ENCODE measurements at places on chromosomes 2 and 18. TPM values are rescaled to one million over a fixed set of nuclear protein-coding genes. Genes with fewer than 3 reads are reported as not detected.

C2orf80 gene
- total RNA-seq = not detected

CCDC195 gene
- not detected for total RNA-seq

GPR155 gene
- total RNA-seq = 4.9 TPM

SLC9A4 gene
- total RNA-seq = not detected

GRCh38 chr2:63374341-63374740, 213.9 kb downstream of the WDPCP start:
- no peak overlapping the region for H3K4me3 ChIP-seq
- no peak for DNase-seq
- no peaks in the 10 kb centered on the region for H3K27me3 ChIP-seq
- no peaks in the 10 kb centered on the region for H3K4me1 ChIP-seq
- H3K36me3 ChIP-seq = no peaks in the 10 kb centered on the region

- H3K27me3 ChIP-seq = no peaks in the 10 kb centered on the region
- H3K4me3 ChIP-seq = no peak overlapping the region
- H3K36me3 ChIP-seq = no peaks in the 10 kb centered on the region
- H3K4me1 ChIP-seq = peaks cover 9% of the 10 kb centered on the region
- no peak overlapping the region for H3K27ac ChIP-seq
These were observed 159.9 kb downstream of the CTIF start for GRCh38 chr18:48698707-48699106.

DNA sequence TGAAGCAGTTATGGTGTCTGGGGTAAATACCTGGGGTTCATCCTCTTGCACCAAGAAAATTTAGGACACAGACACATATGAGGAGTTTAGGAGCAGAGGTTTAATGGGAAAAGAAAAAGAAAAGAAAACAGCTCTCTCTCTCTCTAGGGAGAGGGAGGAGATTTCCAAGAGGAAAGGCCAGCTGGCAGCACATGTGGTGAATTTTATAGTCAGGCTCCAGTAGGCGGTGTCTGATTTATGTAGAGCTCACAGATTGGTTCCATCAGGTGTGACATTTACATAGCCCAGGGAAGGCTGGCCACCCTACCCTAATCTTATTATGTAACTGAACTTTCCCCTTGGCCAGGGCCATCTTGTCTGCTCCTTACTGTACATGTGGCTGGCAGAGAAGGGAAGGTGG, 297.5 kb upstream of the RGPD4 start:
- no peaks in the 10 kb centered on the region for H3K36me3 ChIP-seq
- no peak overlapping the region for H3K27ac ChIP-seq
- H3K4me1 ChIP-seq = no peaks in the 10 kb centered on the region
- no peak for DNase-seq
- no peaks in the 10 kb centered on the region for H3K27me3 ChIP-seq

GRCh38 chr2:42954227-42954962, 162.0 kb upstream of the HAAO start:
- H3K4me3 ChIP-seq = no peak overlapping the region
- DNase-seq = no peak

- H3K27ac ChIP-seq = no peak overlapping the region
- no peaks in the 10 kb centered on the region for H3K4me1 ChIP-seq
- no peaks in the 10 kb centered on the region for H3K27me3 ChIP-seq
- no peak overlapping the region for H3K4me3 ChIP-seq
These were observed 294.5 kb downstream of the CNTNAP5 start for GRCh38 chr2:124319577-124319976.

DNA sequence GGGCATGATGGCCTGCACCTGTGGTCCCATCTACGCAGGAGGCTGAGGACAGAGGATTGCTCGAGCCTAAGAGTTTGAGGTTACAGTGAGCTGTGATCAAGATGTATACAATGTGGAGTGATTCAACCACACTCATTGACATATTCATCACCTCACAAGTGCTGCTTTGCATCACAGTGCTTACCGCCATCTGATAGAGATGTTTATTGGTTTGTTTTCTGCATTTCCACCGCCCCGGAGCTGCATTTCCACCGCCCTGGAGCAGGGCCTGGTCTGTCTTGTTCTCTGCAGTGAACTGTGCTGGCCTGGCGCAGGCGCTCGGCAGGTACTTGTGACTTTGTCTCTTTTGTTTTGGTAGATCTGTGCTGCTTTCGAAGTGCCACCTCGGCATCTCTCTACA, 96.0 kb downstream of the SMAD7 start:
- H3K36me3 ChIP-seq = peaks cover 4% of the 10 kb centered on the region
- H3K27me3 ChIP-seq = no peaks in the 10 kb centered on the region
- DNase-seq = no peak
- H3K4me1 ChIP-seq = peaks cover 26% of the 10 kb centered on the region
- no peak overlapping the region for H3K4me3 ChIP-seq

- H3K27me3 ChIP-seq = no peaks in the 10 kb centered on the region
- no peak overlapping the region for H3K4me3 ChIP-seq
- H3K27ac ChIP-seq = peak overlapping the region; percentile 74
These were observed 16.4 kb upstream of the ARMC9 start for GRCh38 chr2:231181860-231182512.

- H3K4me3 ChIP-seq = no peak overlapping the region
- DNase-seq = no peak
- H3K27ac ChIP-seq = no peak overlapping the region
- no peaks in the 10 kb centered on the region for H3K4me1 ChIP-seq
- no peaks in the 10 kb centered on the region for H3K27me3 ChIP-seq
- no peaks in the 10 kb centered on the region for H3K36me3 ChIP-seq
These were observed 292.5 kb downstream of the ALK start for GRCh38 chr2:29628862-29629261.

DNA sequence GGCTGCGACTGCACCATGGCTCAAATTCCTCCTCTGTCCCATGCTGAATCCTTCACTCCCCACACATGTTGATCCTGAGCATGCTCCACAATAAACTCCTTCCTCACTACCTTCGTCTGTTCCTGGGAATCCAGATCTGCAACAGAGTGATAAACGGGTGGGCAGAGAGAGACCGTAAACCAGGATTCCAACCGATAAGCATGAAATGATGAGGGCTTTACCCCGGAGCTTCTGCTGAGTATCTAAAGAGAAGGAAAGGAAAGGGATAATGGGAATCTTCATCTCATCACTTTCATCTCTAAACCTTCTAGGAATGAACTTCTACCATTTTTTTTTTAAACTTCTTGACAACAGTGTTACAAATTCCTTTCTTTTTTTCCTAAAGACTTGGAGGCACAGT, 329.3 kb upstream of the TNP1 start:
- H3K4me1 ChIP-seq = no peaks in the 10 kb centered on the region
- no peak overlapping the region for H3K27ac ChIP-seq
- no peaks in the 10 kb centered on the region for H3K27me3 ChIP-seq
- H3K4me3 ChIP-seq = no peak overlapping the region
- no peak for DNase-seq

DNA sequence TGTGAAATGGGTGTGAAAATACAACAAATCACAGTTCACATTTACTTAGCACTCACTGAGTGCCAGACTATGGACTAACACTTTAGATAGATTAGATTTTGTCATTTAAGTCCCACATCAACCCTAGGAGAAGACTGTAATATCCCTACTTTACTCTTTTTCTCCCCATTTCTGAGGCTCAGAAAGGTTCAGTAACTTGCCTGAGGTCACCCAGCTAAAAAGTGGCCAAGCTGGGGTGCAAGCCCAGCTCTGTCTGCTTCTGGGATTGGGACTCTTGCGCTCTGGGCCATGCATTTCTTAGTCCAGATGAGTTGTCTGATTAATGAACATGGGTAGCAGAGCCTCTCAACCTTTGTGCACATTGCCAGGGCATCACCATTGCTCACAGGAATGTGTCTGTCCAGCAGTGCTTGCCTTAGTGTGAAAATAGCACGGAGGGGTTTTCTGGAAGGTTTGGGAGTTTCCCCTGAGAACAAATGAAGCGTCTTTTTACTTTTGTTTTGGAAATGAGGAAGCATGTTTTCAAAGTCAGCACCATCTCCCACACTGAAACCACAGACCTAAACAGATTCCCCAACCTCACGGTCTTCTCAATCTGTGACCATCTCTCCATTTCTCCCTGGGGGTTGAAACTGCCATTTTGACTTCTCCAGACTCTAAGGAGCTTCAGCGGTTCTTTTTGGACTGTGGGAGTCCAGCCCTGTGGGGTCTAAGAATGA, 31.9 kb downstream of the NRP2 start:
- H3K27ac ChIP-seq = peak overlapping the region; percentile 70
- no peak for DNase-seq
- no peaks in the 10 kb centered on the region for H3K27me3 ChIP-seq

- no peaks in the 10 kb centered on the region for H3K27me3 ChIP-seq
- no peaks in the 10 kb centered on the region for H3K4me1 ChIP-seq
- H3K36me3 ChIP-seq = no peaks in the 10 kb centered on the region
- no peak overlapping the region for H3K4me3 ChIP-seq
These were observed 24.0 kb downstream of the R3HDM1 start for GRCh38 chr2:135555311-135555710.

DNA sequence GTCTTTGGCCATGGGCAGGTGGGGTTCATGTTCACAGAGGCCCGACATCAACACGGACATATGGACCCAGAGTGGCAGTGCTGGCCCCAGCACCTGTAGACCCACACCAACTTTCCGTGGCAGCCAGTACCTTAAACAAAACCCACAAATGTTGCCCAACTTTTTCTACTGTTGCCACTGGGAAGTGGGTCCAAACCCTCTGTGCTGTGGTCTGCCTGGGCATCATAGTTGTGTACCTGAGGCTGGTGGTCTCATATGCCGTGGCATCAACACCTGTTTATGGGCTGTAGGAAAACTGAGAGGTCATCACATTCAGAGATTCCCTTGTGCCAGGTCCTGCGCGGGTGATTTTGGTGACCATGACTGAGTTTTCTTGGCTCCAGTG, 79.9 kb downstream of the SH3RF3 start:
- no peaks in the 10 kb centered on the region for H3K27me3 ChIP-seq
- H3K27ac ChIP-seq = no peak overlapping the region
- no peak for DNase-seq
- no peak overlapping the region for H3K4me3 ChIP-seq

DNA sequence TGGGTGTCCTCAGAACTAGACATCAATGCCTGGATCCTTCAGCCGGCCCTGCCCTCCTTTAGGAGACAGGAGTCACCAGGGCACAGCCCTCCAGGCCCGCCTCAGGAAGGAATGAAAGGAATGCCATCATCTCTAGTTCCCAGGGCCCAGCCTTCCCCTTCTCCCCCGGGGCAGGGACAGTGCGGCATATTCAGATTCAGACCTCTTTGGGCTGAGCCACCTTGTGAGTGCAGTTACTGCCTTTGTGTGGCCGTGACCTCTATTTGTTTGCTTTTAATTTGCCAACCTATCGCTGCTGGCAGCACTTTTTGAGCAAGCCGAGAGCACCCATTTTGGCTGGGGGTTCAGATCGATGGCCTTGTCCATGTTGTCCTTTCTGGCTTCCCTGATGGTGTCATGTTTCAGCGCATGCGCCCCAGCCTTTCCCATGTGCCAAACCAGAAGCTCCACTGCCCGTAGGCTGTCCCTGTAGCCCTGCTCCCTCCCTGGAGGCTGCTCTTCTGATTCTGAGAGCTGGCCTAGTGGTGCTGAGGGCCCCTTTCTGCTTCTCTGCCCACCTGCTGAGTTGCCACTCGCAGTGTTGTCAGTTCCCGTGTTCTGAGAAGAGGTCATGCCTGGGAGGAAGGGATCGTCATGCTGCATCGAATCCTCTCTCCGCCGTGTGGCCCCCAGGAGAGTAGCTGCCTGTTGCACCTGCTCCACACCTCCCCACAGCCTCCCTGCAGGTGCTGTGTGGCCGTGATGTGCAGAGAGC, 10.9 kb downstream of the ANKRD23 start:
- peaks cover 76% of the 10 kb centered on the region for H3K36me3 ChIP-seq
- DNase-seq = no peak
- peak overlapping the region; percentile 43 for H3K27ac ChIP-seq
- no peak overlapping the region for H3K4me3 ChIP-seq
- H3K4me1 ChIP-seq = peaks cover 14% of the 10 kb centered on the region

- no peak overlapping the region for H3K27ac ChIP-seq
- no peak for DNase-seq
- no peaks in the 10 kb centered on the region for H3K27me3 ChIP-seq
- H3K36me3 ChIP-seq = no peaks in the 10 kb centered on the region
- H3K4me3 ChIP-seq = no peak overlapping the region
These were observed 179.5 kb downstream of the PTGR3 start for GRCh38 chr18:75029481-75029880.

DNA sequence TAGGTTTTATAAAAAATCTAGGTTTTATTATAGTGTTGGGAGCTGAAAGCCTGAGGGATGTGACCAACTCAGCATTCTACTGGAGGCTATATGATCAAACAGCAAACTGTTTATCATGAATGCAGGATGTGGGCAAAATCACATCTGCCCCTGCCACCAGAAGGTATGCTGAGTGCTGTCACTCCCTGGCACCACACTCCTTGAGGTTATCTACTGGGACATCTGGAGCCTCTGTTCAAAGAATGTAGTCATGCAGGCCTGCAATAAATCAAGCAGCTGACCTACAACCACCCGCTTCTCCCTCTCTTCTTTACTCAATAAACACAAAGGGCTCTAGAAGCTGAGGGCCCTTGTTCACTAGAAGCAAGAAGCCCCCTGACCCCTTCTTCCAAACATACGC, 328.4 kb upstream of the DDX18 start:
- H3K4me1 ChIP-seq = no peaks in the 10 kb centered on the region
- no peaks in the 10 kb centered on the region for H3K36me3 ChIP-seq
- no peak overlapping the region for H3K27ac ChIP-seq
- no peak for DNase-seq
- no peak overlapping the region for H3K4me3 ChIP-seq

DNA sequence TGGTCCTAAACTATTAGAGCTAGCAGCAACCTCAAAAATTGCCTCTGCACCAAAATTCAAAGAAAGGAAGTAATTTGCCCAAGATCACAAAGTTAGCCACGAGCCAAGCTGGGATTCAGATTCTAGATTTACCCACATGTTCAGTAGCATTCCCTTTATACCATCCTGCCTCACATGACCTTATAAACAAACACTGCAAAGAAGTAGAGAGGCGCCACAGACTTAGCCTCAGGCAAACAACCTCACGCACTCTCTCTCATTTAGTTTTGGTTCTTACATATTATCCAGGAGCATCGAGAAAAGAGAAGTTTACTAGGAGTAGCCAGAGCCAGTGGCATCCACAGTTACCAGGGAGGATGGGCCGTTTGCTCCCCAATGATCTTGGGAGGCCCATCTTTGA, 226.6 kb downstream of the OSR1 start:
- no peak overlapping the region for H3K4me3 ChIP-seq
- H3K4me1 ChIP-seq = peaks cover 14% of the 10 kb centered on the region
- no peaks in the 10 kb centered on the region for H3K27me3 ChIP-seq
- DNase-seq = no peak

GRCh38 chr2:233979748-233980147, 62.6 kb downstream of the TRPM8 start:
- no peak for DNase-seq
- no peaks in the 10 kb centered on the region for H3K27me3 ChIP-seq
- H3K36me3 ChIP-seq = no peaks in the 10 kb centered on the region
- H3K27ac ChIP-seq = no peak overlapping the region
- H3K4me1 ChIP-seq = no peaks in the 10 kb centered on the region
- H3K4me3 ChIP-seq = no peak overlapping the region

GRCh38 chr2:104501929-104502328, 352.0 kb upstream of the POU3F3 start:
- no peak overlapping the region for H3K27ac ChIP-seq
- no peaks in the 10 kb centered on the region for H3K4me1 ChIP-seq
- H3K4me3 ChIP-seq = no peak overlapping the region
- DNase-seq = peak; percentile 31
